ENCODE measurements at places on chromosomes 7 and 10.

DNA sequence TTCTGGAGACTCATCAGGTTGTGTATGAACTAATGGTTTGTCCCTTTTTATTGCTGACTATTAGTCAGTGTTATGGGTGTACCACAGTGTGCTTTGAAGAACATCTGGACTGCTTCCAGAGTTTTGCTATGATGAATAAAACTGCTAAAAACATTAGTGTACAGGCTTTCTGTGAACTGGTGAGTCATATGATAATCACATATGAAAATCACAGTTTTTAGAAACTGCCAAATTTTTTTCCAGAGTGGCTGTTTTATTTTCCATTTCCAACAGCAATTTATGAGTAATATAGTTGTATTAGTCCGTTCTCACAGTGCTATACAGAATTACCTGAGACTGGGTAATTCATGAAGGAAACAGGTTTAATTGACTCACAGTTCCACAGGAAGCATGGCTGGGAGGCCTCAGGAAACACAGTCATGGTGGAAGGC lies 281.2 kb upstream of the VSTM2A start:
- no peak for DNase-seq

- DNase-seq, result no peak
These were observed 855.0 kb downstream of the REEP3 start for GRCh38 chr10:64376167-64376566.

GRCh38 chr10:61589547-61590243 lies 73.0 kb upstream of the CABCOCO1 start:
- DNase-seq, result no peak

DNA sequence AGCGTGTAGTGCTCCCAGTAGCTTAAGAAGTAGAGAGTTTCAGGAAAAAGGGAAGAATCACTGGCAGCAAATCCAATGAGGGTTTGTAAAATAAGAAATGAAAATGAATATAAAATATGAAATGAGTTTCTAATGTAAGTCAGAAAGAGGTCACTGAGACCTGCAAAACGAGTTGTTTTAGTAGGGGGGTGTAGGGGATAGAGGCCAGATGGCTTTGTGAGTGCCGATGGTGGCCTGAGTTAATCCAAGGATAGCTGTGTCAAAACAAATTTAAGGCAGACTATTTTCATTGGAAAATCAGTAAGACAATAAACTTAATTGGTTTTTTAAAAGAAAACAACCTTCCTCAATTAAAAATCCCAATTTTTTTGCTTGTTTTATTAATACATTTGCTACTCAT lies 745 bp upstream of the ASB15 start:
- DNase-seq, result no peak

- no peak for DNase-seq
These were observed 266.4 kb upstream of the LYZL1 start for GRCh38 chr10:29022513-29022912.

- peak; percentile 89 for DNase-seq
These were observed 125.5 kb downstream of the CLEC2L start for GRCh38 chr7:139648941-139649425.

DNA sequence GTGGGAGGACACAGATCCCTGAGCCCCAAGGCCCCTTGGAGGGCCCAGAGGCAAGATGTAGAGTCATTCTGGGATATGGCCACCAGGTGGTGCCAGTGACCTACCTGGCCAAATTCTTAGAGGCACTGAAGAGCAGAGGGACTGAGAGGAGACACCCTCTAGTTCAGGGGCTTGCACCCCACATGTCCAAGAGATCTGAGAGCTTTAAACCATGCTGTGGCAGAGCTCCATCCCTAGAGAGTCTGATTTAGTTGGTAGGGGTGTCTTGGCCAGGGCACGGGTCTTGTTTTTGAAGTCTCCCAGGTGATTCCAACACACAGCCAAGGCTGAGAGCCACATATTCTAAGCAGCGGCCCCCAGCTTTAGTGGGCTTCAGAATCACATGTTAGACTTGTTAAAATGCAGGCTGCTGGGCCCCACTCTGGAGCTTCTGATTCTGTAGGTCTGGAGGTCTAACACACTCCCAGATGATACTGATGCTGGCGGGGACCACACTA lies 52.5 kb downstream of the PRF1 start:
- peak; percentile 61 for DNase-seq

- DNase-seq, result peak; percentile 59
These were observed 104.4 kb upstream of the LRRC4 start for GRCh38 chr7:128135515-128136214.

GRCh38 chr10:62005687-62006086 lies 104.2 kb downstream of the ARID5B start:
- DNase-seq, result peak; percentile 55
